A172 (cell line): ENCODE measurements at places on chromosomes 11 and 22.

- no peak for DNase-seq
Observed at GRCh38 chr11:15750535-15751308, 605.6 kb downstream of the SOX6 start.

DNA sequence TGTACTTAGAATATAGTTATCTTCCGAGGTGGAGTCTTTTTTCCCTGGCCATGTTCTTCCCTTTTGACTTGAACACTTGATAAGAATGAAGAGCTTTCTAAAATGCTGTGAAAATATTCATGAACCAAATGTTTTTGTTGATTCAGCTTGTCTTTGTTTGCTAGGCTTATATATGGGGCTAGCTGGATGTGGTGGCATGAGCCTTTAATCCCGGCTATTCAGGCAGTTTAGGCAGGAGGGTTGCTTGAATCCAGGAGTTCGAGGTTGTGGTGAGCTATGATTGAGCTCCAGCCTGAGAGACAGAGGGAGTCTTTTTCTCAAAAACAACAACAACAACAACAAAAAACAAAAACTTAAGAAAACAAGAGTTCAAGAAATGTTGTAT is 23.1 kb downstream of the CBL start:
- no peak for DNase-seq

DNA sequence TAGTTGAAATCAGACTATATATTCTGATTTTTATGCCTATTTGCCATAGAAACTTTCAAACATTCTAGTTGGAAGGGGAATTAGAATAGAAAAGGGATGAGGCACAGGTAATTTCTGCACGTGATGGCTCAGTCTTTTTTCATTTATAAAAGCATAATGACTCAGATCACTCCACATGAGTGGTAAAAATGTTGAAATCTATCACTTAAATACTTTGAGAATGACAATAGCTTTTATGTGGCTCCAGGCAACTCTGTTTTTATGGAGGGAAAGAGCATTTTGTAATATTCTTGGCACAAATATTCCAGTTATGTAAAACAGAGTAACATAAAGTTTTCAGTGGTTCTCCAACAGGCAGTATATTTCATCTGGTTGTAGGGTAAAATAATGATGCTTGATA is 5.9 kb upstream of the MMP3 start:
- DNase-seq = peak; percentile 34

DNA sequence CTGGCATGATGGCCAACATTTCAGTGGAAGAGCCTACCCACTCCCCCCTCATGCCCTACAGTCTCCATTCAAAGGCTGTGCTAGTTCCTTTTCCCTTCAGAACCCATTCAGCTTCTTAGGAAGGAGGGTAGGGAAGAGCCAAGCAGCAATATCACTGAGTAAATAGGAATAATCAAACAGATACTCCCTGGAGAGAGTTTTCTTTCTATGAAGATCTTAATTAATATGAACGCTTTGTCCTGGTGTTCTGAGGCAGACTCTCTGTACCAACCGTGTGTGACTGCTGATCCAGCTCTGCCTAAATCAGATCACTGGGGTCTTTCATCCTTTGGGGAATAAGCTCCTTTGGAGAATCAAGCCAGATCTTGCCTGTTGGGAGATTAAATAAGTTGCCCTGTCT is 75.2 kb upstream of the NNMT start:
- DNase-seq = no peak

DNA sequence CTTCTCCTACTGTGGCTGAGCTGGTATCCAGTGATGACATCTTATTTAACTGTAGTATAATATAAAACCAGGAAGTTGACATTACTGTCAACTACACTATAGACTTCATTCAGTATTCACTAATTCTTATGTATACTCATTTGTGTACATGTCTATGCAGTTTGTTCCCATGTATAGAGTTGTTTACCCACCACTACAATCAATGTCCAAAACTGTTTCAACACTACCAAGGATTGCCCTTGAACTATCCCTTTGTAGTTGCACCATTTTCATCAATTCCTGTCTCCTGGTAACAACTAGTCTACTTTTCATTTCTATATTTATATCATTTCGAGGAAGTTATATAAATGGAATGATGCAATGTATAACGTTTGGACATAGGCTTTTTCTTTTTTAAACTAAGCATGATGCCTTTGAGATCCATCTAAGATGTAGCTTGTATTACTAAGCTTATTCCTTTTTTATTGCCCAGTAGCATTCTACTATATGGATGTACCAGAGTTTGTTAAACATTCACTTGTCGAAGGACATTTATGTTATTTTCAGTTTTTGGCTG is 39.2 kb downstream of the TMEM135 start:
- no peak for DNase-seq

DNA sequence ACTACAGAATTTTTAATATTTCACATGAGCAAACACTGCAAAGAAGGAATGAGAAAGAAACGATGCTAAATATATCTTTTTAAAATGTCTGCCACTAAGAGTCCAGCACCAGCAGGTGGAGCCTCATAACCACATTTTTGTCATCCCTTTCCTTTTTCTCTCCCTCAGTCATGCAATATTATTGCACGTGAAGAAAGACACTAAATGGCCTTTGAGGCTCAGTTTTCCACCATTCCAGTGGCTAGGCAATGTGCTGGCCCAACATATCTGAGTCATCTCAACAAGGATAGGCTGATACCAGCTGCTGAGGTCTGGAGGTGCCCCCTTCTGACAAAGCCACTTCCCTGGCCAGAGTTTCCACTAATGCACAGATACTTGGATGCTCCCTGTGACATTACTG is 1.8 kb downstream of the ALKBH8 start:
- DNase-seq = peak; percentile 44

- DNase-seq = peak; percentile 34
Observed at GRCh38 chr11:27282806-27283205, 80.2 kb downstream of the CCDC34 start.

DNA sequence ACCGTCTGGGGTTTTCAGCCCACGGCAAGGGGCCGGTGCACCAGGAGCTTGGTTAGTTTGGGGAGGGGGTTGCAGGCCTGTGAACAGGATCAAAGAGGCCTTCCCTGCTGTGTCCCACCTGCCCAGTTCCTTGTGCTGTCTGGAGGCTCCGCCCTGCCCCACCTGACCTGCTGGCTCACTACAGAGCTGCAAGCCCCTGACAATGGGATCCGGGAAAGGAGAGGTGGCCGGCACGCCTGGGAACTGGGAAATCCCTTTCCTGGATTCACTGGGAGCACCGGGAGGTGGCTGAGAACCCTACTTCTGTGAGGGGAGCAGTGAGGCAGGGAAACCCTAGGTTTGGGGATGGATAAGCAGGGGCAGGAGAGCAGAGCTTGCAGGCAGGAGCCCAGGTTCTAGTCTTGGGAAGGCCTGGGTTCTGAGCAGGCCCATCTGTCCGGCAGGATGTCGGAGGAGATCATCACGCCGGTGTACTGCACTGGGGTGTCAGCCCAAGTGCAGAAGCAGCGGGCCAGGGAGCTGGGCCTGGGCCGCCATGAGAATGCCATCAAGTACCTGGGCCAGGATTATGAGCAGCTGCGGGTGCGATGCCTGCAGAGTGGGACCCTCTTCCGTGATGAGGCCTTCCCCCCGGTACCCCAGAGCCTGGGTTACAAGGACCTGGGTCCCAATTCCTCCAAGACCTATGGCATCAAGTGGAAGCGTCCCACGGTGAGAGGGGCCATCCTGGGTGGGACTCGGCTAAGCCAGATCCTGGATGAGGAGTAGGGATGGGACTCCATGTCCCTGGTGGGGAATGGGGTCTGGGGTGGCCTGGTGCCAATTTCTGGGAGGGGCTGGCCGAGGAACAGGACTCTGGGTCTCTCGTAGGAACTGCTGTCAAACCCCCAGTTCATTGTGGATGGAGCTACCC is 786 bp downstream of the CAPN1 start:
- DNase-seq = peak; percentile 38

DNA sequence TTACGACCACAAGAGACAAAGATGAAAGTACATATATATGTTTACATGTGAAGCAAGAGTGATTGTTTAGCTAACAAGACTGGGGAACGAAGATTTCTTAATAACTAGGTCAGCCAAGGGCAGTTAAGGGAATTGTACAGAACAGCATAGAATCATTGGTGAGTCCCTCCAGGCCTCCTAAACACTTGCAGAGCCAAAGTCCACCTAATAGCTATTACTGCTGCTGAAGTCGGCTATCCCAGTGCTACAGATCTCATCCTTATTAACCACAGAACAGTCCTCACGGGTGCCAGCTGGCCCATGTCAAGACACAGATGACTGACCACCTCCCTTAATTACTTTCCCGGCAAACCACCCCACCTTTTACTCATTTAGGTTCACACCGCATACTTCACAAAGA is 68.5 kb upstream of the OPCML start:
- no peak for DNase-seq

- DNase-seq = no peak
Observed at GRCh38 chr11:272195-272930, 5.8 kb upstream of the NLRP6 start.

DNA sequence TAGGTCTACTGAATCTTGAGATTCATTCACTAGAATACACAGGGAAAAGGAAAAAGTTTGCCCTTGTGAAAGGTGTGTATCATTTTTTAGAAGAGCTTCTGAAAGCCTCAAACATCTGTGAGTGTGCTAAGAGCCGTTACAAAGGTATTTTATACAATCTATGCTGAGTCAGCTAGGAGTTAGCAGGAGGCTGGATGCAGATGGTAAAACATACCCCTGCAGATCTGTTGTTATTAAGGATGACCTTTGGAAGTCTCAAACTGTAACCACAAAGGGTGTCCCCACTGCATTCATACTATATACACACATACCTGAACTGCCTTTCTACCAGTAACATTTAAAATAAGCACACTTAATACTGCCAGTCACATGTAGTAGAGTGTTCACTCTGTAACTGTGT is 8.4 kb upstream of the C11orf91 start:
- no peak for DNase-seq

GRCh38 chr11:102799681-102800340 is 1.9 kb upstream of the MMP1 start:
- no peak for DNase-seq

DNA sequence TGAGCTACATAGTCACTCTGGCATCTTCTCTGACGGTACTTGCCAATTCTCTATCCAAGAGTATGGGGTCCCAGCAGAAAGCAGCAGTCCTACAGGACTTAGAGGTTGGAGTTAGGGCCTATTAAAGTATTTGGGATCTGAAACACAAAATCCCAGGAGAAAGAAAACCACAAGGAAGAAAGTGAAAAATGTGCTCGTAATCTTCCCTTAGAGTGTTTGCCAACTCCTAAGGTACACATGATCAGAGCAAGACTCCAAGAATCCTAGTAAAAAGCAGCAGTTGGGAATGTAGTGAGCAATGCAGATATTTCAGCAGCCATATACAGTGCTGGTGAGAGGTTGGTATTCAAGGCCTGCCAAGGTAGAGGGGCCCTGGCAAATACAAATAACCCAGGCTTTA is 71.6 kb downstream of the EXT2 start:
- DNase-seq = no peak

DNA sequence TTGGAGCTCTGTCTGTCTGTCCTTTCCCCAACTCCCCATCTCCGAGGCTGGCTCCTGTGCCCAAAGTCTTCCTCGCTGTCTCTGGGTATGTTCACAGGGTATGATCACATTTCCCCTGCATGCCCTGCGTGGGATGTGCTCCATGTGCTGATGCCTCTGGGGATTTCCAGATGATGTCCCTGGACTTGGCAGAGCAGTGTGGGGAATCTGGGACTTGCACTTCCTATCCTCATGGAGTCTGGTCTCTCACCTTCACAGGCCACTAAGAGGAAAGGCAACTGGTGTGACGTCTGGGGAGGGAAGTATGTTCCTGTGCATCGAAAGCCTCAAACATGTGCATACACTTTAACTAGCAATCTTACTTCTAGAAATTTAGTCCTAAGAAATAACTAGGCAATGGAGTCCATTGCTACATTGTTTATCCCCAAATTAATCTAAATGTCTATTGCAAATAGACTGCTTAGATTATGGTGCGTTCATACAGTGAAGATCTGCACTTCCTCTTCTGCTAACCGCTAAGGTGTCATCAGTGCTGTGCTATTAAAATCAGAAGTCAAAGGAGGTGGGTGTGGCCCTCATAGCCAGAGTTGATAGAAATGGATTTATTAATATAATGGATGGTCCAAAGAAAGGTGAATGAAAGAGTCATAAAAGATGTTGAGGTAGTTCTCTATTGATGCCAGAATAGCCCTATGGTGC is 20.8 kb downstream of the TIMP3 start:
- no peak for DNase-seq

DNA sequence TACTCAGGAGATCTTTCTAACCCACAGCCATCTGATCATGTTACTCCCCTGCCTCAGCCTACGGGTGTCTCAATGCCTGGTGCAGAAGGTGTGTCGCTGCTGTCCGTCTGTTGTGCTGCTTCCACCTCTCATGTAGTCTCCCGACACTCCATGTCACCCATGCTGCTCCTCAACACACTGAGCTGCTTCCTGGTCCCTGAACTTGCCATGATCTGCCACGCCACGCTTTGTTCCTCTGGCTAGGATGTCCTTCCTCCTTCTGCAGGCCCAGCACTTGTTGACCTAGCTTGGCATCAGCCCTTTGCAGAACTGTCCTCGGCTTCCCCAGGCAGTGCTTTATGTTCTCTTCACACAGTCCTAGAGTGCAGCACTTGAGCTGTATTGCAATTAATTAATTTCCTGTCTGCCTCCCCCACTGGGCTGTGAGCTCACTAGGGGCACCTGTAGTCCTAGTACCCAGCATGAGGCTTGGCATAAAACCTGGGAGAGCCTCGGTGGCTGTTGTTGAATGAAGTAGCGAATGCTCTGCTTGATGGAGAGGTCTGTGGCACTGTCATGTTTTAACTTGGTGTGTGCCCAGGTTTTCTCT is 9.5 kb downstream of the GTPBP1 start:
- DNase-seq = no peak

DNA sequence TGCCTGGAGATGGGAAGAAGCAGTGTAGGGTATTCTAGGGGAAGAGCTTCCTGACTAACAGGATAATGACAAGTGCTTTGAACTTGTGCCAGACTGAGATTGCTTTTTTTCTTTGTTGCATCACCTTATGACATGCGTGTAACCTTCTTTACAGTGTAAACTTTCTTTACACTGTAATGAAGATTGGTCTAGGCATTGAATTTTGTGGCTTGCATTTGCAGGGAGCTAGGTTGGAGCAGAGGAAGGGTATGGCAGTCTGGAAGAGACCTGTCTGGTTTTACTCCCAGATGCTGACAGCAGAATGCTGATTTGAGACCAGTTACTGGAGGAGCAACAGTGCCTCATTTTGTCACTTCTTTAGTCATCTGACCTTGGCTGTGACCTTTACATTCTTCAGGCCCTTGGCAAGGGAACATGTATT is 5.6 kb downstream of the DDB2 start:
- peak; percentile 78 for DNase-seq

GRCh38 chr11:2702771-2703362 is 3.1 kb upstream of the KCNQ1OT1 start:
- no peak for DNase-seq

DNA sequence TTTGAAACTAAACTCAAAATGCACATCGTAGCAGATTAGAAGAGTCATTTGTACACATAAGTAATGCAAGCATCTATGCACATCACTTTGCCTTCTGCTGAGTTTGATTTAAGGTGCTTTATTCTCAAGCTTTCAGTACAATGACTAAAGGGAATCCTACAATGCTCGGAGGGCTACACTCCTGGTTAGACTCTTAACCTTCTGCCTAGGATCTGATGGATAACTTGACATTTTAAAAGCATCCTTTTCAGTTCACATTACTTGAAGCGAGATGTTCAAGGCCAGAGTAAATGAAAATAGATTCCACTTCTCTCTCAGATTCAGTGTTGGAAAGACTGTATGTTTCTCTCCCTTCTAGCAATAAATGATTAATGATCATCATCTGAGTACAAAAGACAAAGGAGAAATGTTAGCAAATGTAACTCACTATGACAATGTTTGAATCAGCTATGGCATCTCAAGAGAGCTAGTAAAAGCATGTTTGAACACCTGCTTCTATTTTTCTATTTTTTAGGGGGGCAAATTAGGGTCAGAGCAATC is 259.2 kb upstream of the ANO3 start:
- no peak for DNase-seq

- DNase-seq = no peak
Observed at GRCh38 chr22:23384923-23385677, 195.0 kb downstream of the IGLL1 start.
